NCI-H446 (cell line): ENCODE measurements at places on chromosomes 11 and 22.

- DNase-seq, result no peak
Observed at GRCh38 chr22:49693848-49694247, 133.8 kb downstream of the BRD1 start.

- DNase-seq, result no peak
Observed at GRCh38 chr22:17064498-17065100, 20.2 kb upstream of the IL17RA start.

DNA sequence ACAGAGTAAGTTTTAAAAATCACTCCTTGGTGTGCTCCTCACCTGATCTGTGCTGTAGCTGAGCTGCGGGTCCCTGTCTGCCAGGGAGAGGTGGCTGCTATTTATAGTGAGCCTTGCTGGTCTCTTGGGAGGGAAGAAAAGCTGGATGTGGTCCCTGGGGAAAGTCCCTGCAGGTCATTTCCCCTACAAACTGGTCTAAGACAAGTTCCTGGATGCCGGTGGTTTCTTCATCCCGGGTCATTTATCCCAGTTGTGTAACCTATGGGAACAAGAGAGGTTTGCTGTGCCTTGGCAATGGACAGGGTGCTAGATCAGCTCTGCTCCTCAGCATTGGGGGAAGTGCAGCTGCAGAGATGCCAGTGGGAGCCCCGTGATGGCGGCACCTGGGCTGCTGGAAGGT is at the start of gene SAA2:
Gene SAA2 (minus strand): TSS at position 108 of the 400 bp plus-strand sequence. CDS start 657 bp downstream, outside the sequence.
- DNase-seq, result no peak

- DNase-seq, result no peak
Observed at GRCh38 chr11:62223095-62223494, 14.6 kb downstream of the SCGB2A1 start.

DNA sequence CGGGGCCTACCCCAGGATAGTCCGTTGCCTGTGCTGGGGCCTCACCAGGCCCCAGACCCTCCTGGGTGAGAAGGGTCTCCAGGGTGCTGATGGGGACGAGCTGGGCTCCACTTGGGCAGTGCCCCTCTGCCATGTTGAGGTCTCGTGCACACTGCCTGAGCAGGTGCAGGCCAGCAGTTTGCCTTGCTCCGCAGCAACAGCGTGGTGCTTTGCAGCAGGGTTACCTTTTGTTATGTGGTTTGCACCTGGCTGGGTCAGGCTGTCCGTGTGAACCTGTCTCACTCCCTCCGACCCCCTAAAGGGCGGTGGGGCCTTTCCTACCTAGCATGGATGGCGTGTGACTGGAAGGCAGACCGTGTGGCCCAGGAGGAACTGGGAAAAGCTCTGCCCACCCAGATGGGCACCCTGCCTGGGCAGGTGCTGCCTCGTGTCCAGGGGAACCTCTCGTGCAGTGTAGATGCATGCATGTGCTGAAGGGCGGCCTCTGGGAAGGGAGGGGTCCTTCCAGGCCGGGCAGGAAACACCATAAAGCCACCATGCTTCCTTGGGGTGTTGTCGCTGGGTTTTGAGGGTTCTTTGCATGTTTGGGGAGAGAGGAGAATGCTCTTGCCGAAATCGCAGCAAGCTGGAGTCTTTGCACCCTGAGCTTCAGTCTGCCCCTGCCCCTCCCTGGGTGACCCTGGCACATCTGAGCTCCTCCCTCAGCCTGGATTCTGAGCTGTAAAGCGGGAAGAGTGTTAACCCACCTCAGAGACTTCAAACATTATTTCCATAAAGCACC is 75.4 kb upstream of the PPARA start:
- no peak for DNase-seq

DNA sequence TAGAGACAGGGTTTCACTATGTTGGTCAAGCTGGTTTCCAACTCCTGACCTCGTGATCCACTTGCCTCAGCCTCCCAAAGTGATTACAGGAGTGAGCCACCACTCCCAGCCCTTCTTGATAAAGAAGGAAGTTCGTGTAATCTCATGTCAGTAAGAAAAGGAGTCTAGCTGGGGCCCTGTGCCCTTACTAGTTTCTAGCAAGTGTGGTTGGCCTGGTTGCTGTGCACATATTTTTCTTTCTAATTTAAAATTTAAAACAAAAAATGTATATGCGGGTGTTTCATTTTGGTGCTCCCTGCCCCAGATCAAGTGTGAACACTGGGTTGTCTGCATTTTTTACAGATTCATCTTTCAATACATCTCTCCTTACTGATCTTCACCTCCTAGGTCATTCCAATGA is 770.8 kb upstream of the TENM4 start:
- DNase-seq, result no peak

DNA sequence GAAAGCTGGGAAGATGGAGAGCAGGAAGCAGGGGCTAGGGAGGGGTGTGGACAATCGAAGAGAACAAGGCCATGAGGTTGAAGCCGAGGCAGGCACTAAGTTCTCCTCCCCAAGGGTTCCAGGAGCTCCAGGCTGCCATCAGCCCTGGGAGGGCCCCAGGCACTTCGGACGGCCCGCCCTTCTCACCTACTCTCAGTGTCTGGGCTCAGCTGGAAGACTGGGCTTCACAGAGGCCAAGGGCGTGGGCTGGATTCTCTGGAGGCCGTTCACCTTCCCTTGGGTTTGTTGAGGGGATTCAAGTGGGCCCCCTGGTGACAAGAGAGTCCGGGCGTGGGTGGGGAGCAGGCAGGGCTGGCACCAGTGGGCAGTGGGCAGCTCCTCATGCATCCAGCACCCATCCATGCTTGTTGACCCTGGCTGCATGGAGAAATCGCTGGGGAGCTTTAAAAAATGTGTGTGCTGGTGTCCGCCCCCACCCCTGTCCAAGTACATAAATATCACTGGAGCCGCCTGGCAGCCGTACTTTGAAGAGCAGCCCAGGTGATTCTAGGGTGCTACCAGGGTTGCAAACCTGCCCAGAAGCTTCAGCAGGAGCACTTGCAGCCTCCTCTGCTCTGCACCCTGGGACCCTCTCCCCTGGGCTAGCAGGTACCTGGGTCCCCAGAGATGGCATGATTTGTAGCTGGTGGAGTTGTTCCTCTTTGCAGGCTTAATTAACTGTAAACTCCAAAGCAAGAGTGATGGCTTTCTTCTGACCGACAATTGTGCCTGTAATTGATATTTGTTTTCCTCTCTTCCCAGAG is 74.3 kb downstream of the RTL6 start:
- no peak for DNase-seq

- DNase-seq, result no peak
Observed at GRCh38 chr11:124729571-124729970, 10.2 kb upstream of the NRGN start.

DNA sequence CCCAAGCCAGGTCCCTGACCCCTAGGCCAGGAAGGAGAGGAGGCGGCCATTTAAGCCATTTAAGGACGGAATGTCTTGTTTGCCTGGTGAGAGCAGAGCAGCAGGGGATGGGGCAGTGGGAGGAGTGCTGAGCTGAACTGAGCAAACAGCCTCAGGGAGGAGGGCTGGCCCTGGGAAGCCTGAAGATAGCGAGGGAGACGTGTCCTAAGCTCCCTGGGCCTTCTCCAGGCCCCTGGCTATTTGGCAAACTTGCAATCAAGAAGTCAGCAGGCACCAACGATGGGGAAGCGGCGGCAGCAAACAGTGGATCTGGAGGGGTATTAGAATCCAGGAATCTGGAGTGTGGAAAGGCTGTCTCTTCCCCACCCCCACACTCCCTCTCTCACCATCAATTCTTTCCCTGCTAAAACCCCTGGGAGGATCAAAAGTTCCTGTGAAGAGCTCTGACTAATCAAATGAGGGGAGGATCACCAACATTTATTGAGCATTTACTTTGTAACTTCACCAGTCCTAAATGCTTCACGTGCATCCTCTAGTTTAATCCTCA is 8.8 kb downstream of the BCL9L start:
- DNase-seq, result peak; percentile 50

DNA sequence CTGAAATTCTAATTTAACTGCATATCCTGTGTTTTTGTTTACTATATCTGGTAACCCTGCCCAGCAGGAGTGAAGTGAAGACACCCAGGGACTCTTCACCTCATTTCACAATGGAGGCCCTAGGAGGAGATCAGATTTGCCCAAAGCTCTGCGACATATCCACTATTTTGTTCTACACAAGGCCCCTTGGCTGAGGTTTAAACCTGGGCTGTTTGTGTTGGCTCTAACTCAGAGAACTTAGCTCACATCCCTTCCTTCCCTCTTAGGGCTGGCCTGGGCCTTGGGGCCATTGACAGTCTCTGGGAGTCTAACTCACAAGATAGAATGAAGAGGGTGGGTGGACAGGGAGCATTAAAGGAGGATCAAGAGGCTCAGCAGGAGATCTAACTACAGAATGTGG is 8.2 kb upstream of the PLA2G3 start:
- no peak for DNase-seq

GRCh38 chr11:49995565-49995964 is 13.2 kb upstream of the OR4C12 start:
- peak; percentile 93 for DNase-seq

DNA sequence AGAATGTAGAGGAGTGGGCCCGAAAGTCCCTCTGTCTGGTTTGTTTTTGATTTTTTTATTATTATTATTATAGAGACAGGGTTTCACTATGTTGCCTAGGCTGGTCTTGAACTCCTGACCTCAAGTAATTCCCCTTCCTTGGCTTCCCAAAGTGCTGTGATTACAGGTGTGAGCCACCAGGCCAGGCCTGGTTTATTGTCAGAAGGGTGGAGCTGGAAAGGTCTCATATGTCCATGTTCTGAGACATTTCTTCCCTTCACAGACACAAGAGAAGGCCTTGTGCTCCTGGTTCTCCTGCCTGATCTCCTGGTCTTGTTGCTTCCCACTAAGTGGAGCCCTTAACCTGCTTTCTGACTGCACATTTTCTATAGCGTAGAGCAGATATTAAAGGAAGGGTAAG is 46.0 kb upstream of the CLPB start:
- DNase-seq, result no peak

- DNase-seq, result no peak
Observed at GRCh38 chr11:501001-501682, 5.9 kb downstream of the RNH1 start.

DNA sequence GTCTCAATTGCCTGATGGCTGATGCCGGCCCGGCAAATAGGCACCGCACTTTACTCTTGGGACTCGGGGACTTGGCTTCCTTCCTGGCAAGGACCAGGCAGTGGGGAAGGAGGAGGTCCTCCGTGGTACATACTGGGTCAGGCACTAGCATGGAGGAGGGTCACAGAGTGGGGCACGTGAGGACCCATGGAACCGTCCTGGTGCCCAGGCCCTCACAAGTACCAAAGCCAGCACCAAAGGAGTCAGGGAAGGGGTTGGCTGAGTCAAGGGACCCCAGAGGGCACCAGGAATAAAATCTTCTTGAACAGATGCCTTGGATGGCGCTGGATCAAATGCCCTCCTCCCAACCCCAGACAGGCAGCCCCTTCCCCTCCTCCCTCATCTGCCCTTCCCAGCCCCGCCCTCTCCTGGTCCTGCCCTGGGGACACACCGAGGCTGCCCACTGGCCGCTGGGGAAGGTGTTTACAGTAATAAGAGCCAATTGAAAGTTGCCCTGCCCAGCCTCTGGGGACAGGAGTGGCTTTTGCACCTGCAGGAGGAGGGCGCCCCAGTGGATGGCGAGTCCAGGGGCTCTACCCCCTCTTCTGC is 5.6 kb upstream of the CARNS1 start:
- DNase-seq, result no peak

DNA sequence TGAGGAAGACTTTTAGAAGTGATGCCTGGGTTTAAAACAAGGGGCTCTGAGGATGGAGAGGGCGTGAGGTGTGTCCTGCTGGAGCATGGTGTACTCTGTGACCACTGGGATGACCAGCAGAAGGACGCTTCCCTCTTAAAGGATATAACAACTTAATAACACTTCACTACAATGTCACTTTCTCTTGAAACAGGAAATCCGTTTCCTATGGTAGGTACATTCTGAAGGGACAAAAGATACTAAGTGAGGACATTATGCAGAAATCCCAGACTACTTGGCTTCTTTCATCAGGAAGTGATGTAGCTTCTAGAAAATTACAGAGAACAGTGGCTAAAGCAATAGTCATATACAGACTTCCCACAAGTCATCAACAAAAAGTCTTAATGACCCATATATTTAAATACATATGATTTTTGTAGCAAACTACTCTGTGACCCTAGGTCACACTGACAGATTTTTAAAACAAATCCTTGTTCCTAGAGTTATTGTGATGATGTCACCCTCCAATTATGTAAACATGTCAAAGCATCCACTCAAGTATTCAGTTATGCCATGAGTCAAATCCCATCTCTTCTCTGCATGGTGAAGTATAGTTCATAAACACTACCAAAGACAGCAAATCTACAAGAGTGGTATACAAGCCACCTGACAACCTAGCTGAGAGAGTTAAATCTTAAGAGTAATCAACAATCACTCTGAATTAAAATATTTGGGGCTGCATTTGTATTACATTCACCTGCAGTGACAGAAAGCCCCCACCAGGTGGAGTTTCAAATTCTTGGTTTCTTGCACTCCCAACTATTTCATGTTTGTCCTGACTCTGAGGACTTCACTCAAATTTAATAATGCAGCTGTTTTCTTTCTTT is 32.8 kb downstream of the PITPNB start:
- no peak for DNase-seq

GRCh38 chr22:36571991-36572390 is 43.0 kb upstream of the EIF3D start:
- DNase-seq, result no peak

DNA sequence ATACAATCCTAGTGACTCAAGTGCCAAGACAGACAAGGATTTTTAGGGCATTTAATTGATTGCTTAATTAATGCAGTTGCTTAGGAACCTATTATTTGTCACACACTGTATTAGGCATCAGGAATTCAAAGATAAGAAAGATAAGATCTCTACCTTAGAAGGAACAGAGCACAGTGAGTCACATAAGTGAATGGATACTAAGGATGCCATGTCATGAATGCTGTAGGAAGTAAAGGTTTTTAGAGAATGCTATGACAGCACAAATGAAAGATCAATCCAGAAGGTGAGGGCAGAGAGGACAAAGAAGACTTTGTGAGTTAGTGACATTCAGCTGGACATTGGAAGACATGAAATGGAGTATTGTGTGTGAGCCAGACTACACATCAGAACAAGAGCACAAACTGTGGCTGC is 147.9 kb upstream of the DDI1 start:
- DNase-seq, result no peak

DNA sequence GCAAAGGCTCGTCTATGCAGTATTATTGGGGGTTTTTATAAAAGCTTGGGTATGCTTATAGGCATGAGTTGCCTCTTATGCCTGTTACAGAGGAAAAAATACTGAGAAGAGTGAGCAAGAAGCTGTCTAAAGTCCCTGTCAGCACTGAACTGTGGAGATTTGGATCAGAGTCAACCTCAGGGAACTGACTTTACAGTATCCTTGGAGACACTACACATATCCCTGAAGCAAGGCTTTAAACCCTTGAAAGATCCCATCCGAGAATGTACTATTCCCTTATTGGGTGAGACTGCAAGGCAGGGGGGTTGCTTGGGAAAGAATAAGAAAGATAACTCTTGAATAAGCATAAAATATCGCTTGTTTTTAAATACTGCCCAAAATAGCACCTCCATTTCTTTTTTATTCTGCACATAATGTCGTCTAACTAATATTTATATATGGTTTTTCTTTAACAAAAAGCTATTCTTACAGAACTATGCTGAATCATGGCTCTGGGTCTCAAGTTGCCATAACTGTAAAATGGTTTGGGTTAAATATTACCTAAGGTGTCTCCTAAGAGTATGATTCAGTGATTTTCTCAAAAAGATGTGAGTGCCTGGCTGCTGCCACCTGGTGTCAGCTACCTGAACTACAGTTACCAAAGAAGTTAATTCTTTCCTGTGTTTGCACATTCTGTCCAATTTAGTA is 1062.8 kb downstream of the DLG2 start:
- peak; percentile 52 for DNase-seq
